ENCODE measurements at places on chromosomes 11 and 22.

DNA sequence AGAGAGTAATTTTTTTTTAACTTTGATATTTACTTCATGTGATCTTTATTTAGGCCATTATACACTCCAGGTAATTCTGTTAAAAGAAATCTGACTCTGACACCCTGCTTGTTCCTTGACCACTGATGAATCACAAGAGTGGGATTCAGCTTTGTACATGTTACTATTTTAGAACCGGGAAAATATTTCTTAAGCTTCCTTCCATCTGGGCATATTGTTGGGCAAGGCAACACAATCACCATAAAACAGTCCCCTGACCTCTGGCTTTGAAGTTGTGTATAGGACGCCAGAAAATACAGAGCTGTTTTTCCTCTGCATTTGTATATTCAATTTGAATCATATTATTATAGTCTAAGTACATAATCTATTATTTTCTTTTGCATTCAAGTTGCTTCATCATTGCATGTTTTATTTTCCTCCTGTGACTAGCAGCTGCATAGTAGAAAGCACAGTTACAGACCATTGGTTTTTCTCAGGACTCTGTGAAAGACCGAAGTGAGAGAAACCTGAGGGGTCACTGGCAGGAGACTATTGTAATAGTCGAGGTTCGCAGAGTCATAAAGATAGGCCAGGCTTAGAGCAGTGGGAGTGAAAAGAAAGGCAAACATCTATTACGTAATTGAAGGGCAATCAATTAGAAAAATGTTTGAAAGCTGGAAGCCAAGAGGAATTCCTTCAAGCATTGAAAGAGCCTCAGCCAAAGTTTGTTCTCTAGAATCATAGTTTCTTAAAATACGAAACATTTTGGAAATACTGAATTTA, 51.8 kb upstream of the SLC36A4 start:
- no peak for DNase-seq

DNA sequence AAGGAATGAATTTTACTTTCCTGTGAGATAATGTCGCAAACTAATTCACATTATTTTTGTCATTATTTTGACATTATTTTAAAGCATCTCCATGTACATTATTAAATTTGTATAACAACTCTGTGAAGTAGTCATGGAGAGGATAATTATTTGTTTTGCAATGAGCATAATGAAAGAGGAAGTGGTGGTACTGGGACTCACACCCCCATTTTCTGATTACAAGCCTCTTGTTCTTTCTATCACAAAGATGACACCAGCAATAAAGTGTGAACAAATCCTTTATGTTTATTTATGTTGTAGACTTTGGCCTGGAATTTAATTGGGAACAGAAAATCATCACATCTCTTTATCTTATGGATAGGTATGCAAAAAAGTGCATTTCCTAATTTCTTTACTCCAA, 522.6 kb downstream of the TMEM135 start:
- DNase-seq = no peak

DNA sequence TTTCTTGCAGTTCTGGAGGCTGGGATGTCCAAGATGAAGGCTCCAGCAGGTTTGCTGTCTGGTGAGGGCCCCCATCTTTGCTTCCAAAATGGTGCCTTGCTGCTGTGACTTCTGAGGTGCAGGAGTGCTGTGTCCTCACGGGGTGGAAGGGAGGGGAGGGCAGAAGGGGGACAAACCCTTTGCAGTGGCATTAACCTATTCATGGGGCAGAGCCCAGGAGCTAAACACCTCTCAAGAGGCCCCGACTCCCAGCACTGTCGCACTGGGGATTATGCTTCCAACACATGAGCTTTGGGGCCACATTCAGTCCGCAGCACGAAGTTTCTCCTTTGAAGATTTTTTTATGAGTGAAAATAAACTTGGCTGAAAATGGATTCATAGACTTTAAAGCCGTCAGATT, 25.5 kb upstream of the OSBPL5 start:
- DNase-seq = no peak

DNA sequence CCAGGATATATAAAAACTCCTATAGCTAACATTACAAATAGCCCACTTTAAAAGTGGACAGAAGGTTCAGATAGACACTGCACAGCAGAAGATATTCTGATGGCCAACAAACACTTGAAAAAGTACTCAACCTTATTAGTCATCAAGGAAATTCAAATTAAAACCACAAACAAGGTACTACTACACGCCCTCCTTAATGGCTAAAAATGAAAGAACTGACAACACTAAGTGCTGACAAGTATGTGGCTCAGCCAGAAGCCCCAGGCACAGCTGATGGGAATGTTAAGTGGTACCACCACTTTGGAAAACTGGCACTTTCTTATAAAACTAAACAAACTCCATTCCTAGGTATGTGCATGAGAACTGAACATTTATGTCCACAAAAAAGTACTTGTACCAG, 320.1 kb downstream of the TBC1D22A start:
- no peak for DNase-seq

DNA sequence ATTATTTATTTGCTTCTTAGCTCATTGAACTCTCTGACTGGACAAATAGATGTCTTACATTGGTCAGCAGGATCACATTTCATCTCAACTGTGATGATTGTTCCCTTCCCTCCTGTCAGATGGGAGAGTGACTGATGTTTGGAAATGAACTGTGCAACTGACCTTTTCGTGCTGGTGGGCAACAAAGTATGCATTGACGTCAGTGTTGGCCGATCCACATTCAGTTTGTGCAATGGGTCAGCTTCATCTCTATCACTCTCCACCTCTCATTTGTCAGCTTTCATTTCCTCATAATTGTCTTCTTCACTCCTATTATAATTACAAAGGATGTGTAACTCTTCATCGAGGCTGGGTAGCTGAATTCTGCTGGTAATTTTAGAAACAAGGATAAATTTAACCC, 71.3 kb downstream of the PPP2R1B start:
- DNase-seq = no peak

DNA sequence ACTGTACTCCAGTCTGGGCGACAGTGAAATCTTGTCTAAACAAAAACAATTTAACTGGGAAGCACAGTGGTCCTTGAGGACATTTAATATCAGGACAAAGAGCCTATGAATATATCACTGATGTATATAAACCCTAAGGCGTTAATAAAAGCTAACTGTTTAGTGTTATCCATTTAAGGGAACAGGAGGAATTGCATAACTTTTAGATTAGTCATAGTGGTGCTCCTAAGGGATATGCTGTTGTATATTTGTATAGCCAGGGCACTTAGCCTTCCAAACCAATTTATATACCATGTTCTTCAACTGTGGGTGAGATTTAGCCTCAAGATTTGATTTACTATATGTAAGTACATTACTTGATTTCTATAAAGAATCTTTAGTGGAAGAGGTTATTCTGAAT, 3.0 kb upstream of the CHEK1 start:
- DNase-seq = no peak

DNA sequence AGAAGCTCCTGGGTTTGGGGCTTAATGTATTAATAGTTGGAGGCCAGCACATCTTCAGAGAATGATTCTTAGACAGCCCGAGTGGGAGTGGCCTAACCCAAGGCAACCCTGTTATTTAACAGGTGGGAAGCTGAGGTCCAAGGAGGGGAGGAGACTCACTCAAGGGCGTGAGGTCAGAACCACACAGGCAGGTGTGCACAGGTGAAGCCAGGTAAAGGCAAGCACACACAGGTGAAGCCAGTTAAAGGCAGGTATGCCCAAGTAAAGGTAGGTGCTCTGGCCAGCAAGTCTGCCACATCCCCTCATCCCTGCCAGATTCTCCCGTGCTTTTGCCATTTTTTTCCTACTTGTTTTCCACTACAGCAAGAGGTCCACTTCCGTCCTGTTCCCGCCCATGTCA, 2.9 kb upstream of the SHANK2 start:
- no peak for DNase-seq
